ENCODE measurements at places on chromosomes 2 and 18. TPM values are rescaled to one million over a fixed set of nuclear protein-coding genes. Genes with fewer than 3 reads are reported as not detected.

DNA sequence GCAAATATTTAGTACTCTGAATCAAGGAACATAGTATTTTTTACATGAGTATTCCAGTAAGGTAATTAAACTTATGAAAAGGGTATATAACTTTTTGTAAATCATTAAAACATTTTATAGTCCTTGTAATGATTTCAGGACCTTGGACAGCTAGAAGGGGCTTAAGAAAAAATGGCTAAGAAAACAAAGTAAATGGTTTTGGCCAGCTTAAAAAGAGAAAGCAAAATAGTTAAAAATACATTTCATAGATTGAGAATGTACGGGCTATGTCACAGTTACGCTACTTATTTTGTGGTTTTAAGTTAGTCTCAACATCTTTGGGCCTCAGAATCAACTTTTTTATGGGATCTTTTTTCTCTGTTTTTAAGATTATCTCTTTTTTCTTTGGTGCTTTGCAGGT lies 26.7 kb downstream of the POLI start:
- DNase-seq: no peak

GRCh38 chr18:23712445-23712844 lies 23.2 kb downstream of the LAMA3 start:
- DNase-seq: no peak

- DNase-seq: no peak
These were observed 28.6 kb upstream of the CETN1 start for GRCh38 chr18:551404-552061.

PSMA8 gene
- total RNA-seq: 0.52 TPM

DLGAP1 gene
- 1.6 TPM for total RNA-seq

DNA sequence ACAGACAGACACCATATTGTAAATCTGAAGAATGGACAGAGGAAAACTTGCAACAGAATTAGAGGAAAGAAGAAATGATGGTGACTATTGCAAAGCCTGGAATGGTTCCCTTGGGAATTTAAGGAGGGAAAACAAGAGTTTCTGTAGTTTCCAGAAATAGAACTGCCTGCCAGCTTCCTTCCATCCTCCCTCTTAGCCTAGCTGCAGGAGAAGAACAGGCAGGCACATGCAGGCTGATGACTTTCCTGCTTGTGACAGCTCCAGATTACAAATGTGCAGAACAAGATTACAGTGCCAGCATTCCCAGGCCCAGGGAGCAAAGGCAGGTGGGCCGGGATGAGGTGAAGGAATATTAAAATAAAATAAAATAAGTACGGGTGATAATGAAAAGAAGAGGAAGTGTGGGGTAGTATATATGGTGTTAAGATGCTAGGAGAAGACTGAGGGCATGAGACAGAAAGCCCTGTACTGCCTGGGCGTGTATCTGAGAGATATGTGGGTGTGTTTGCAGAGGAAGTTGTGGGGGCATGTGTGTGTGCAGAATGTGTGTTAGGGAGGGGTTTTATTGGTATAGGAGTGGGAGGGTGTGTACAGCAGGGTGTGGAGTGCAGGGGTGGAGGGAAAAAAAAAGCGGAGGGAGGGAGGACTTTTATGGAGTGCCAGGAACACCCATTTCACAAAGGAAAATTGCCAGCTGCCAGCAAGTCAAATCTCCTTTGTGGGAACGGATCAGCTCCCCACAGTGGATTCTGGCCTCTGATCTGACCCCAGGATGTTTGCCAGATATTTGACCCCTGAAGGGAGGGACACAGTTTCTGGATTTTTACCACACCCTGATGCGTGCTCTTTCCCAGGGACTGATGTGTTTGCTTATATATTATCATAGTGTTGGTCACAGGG lies 43.9 kb upstream of the NEMP2 start:
- no peak for DNase-seq

GRCh38 chr2:230924470-230925341 lies at the start of gene GPR55:
GPR55 (minus strand) TSS chr2:230925242; CDS start chr2:230910962, 14,280 bp downstream.
- peak; percentile 16 for DNase-seq

GMCL1 gene
- total RNA-seq: 26.0 TPM

DNA sequence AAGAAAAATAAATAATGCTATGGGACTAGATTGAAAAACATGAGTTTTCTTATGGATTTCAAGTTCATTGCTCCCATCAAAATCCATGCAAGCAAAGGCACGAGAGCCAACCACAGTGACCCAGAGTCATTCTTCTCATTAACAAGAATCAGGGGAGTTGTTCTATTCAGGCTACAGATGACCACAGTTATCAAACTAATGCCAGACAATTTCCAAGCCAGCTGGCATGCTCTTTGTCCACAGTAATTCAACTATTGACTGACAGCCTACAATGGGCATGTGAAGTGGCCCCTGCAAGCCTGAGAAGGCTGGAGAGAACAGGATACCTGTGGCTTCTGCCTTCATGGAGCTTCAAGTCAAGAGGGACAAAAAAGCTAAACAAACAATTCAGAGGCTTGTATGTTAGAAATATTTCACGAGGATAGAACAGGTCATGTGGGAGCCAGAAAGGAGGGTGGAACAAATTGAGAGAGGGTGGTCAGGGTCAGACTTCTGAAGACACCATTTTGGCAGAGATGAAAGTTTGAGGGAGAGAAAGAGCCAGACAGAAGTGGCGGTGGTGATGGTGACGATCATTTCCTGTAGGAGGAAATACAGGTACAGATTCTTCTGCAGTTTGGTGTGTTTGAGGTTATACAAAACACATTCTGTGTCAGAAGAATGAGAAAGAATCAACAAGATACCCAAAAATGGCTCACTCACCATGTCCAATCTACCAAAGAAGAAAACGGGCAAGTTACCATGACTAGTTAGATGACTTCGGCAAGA lies 732.4 kb downstream of the RNF144A start:
- DNase-seq: no peak

DNA sequence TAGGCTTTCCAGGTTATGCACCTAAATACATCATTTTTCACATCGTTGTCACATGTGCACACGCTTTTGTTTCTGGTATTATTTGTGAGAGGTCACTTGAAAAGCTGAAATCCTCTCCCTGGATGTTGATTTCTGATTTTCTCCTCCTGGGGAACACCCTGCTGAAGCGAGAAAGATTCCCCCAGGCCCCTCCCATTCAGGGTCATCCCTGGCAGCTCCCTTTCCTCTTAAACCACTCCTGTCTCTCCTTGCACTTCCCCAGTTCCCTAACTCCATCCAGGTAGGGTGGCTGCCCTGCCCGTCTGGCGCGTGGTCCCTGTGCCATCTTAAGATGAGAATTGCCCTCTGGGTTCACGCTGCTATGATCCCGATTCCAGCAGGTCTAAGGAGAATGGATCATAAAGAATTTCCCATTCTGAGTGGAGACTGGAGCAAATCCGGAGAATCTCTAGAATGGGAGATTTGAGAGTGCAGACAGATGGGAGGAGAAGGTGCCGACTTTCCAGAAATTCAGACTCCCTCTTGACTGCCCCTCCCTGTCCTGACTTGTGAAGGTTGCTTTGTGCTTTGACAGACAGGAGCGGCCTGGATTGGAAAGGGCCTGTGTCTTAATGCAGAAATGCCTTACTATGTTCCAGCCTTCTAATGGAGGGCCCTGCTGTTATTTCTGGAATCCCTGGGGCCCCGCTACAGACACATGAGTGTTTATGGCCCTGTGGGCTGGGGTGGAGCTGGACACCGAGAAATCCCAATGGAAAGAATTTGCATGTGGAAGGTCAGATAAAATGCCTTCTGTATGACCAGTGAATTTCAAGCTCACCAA lies 1.3 kb upstream of the YWHAQ start:
- no peak for DNase-seq

MFSD2B gene
- total RNA-seq: 0.27 TPM

DNA sequence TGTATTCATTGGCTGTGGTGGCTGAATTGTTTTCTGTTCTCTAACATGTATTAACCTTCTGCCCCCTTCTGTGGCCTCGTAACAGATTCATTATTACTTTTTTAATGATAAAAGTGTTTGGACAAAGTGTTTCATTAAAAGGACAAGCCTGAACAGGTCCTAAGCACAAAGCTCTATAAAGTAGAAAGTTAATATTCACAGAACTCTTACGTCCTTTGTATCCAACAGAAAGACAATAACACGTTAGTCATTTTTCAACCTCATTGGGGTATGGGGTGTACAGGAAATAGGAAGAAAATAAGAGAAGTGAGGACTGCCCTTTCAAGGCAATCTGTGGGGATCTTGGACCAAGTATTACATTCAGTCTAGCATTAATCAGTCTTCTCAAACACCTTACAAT lies 105.5 kb upstream of the RGPD4 start:
- no peak for DNase-seq

- DNase-seq: no peak
These were observed 253.4 kb downstream of the HDAC4 start for GRCh38 chr2:239147376-239147775.

- no peak for DNase-seq
These were observed 60.1 kb downstream of the SPIRE1 start for GRCh38 chr18:12597760-12598159.

FAM124B gene
- total RNA-seq: 2.7 TPM

DNA sequence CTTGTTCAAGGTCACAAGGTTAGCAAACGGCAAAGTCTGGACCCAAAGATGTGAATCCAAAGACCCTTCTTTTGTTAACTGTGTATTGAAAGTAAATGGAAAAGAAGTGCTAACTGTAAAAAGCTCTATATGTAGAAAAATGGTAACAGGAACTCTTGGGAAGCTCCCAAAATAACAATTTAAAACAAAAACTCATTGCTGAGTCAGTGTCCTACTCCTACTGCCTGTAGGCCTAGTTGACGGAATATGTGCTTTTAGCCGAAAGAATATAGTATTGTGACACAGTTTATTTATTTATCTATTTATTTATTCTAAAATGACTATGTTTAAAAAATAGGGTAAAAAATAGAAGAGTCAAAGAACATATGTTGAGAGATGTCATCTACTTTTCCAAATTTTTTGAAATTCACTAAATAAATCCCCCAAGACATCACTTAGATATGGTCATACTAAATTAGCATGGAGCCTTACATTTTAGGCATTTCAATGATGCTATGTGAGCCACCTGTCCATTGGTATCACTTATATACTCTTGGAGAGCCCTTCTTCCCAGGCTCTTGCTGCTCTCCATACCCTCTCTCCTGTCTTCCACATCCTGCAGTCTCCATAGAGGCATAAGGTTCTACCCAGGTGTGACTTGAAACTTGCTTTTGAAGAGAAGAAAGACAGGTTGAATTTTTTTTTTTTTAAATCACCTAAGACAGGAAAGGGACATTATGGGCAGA lies 13.7 kb downstream of the COL5A2 start:
- DNase-seq: no peak

NGEF gene
- total RNA-seq: not detected

TMEM237 gene
- 5.4 TPM for total RNA-seq

Data from T-helper 17 cell (primary cell).